NCI-H1694 treated with DMSO at 0.1 percent for 48 hours (cell line): ENCODE measurements at places on chromosomes 4 and X.

DNA sequence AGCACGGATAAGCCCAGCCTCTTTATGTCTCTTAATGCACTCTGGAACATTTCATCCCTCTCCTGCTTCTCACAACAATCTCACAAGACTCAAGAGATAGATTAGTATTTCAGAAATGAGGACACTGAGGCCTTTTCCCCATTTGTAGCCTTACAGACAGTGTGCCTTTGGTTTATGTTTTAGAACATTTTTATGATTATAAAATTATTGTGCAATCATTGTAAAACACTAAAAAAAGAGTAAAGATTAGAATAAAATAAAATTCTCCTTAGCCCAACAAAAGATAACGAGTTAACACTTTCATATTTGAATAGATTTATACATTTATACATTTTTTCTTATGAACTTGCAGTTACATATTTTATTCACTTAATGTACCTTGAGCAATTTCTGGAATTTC, 748.7 kb downstream of the TRIML1 start:
- DNase-seq: no peak

DNA sequence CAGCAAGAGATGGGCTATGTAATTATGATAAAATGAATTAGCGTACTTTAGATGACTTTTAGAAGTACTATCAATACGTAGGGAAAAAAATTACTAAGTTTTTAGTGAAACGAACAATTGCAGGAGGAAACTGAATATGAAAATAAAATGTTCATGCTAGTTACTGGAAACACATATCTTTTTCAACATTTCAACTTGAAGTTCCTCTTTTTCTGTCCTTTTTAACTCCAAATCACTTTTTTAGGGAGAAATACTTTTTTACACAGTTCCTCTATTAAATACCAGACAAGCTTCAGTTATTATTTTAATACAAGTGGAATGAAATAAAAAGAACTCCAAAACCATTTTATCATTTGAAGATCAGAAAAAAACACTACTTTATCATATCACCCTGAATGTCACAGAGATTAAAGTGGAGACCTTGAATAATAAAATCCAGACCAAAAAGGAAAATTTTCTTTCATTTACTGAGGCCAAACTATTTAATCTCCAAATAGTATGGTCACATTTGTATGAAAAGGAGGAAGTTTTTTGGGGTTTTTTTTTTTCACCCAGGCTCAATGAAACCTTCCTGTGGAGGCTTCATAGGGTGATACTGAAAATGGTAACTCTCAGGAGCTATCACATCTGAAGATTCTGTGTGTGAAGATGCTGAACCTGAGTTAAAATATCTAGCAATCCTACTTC, 306.2 kb downstream of the INPP4B start:
- no peak for DNase-seq

DNA sequence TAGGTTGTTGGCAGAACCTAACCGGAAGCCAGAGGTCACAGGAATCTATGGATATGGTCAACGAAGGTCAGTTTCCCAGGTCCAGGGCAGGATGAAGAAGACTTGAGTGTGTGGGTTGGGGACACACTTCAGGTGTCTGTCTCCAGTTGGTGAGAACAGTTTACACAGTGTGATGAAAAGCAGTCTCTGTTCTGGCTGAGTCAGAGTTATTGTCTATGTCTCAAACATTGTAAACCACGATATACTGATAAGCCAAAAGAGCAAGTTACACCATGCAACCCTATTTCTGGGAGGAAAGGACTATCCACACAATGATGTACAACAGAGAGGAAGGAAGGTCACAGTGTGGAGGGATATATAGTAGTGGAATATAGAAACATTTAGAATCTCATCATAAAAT, 187.1 kb upstream of the C1QTNF7 start:
- DNase-seq: no peak

DNA sequence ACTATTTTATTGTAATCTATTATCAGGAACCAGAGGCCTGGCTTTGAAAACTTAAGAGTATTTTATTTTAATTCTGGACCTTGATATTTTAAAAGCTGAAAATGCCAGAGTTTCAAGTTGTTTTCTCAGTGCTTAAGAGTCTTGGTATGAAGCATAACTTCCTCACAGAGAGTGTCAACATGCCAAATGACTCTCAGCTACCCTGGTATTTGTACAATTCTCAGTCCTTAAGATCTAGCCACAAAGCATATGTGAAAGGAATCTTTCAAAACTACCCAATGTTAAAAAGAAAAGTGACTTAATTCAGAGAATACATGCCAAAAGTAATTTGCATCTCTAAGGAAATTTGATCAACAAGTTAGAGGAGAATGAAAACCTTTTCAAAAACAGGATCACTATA, 171.9 kb downstream of the DKK2 start:
- DNase-seq: no peak

GRCh38 chr4:156948133-156948532, 23.5 kb downstream of the PDGFC start:
- DNase-seq: no peak

DNA sequence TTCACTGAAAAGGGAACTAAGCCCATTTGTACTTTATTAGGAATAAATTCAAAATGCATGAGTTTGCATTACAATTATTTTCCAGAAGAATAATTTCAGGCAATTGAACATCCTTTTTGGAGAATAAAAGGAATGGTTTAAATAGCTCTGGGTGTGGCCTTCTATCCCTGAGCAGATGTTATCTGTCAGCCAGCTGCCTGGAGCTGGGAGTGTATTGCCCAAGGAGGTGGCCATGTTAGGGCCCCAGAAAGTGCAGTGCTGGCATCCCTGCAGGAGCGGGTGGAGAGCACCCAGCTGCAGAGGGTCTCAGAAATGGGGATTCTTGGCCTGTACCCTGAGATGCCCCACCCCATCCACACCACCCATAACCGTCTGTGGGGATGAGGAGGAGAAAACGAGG, 21.6 kb upstream of the VEGFD start:
- no peak for DNase-seq

DNA sequence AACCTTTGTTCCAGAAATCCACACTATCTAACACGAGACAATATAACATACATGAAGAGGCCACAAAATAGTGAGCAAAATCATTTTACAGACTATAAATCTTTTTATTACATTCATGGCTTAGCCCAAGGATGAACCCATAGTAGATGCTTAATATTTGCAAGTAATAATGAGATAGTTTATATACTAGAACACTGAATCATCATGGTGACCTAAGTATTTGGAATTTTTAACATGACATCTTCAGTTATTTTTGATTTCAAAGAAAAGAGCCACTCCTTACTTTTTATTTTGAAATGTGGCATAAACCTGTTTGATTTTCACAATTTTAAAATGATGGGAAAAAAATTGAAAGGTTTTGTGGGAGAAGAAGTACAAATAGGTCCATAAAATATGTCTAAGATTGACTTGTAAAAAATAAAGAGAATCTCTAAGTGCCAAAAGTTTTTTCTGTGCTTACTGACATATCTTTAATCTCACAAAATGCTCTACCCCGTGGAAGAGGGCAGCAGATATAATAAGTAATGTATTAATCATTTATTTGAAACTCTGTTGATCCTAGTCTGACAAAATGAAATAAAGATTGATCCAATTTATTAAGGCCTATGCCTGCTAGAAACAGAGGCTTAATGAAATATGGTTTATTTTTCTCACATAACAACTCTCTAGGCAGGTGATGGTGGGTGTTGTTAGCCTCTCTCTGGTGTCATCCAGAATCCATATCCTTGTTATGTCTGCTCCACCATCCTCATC, 224.5 kb upstream of the CENPE start:
- no peak for DNase-seq

DNA sequence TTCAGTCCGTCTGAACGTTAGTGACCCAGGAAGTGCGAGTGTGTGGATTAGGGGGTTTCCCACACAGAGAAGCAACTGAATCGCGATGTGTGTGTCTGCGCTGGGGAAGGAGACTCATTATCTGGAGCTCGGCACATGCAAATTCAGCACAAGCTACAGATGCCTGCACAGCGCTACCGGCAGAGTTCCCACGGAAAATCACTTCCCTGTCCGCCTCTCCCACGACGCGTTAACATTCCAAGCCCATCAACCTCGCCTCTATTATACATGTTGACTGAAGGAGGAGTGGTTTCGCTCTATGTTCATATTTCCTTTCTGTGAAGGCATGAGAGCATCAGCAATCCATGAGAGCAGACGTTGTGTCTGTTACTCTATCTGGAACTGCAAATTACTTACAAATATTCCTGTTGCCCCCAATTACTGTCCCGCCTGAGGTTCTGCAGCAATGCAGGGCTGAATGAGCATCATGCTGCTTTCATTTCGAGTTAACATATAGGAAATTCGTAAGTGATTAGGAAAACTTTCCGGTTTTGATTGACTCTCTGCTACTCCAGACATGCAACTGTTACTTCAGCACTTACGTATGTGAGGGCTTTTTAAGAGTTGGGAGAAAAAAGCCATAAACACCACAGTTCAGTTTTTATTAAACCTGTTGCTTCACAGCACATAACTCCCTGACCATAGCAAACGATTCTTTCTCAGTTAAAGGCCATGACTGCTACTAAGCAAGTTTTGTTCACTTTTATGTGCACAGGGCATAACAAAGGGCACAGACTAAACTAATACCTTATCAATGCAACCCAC, 15.0 kb upstream of the MTNR1A start:
- no peak for DNase-seq

- DNase-seq: no peak
These were observed 97.6 kb downstream of the AKAP4 start for GRCh38 chrX:50103176-50103575.
